ENCODE measurements at places on chromosomes 7 and 10.

DNA sequence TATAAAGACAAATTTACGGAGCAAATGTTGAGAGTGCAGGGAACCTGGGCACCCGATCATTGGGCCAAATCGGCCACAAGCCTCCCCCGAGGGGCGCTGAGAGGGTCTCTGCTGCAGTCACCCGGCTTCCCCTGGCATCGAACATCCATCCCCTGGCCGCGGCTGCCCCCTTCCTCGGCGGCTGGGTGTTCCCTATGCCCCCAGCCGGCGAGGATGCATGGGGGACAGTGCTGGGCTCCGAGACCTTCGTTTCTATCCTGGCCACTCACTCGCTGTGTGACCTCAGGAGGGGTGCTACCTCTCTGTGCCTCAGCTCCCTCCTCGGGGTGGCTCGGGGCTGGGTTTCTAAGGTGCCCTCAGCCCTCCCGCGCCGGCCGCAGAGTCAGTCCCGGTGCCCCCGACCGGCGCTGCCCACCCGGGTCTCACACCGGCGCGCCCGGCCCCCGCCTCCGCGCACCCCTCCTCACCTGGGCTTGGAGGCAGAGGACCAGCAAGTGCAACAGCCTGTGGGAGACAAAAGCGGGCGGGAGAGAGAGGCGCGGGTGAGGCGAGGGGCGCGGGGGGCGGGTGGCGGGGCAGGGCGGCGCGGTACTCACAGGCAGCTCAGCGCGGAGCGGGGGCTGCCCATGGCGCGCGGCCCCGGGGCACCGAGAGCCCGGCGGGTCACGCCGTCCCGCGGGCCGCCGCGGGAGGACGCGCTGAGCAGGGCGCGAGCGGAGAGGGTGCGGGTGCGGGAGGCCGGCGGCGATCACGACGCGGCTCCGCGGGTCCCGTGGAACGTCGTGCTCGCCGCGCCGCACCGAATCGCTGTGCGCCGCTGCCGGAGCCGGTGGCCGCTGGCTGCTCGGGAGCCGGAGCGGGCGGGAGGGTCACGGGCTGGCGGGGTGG lies at the start of gene FGF8:
Gene FGF8, minus strand, starts transcription at position 842 of the 888 bp plus-strand sequence. Its CDS starts 214 bp downstream, at position 628.
- no peak for DNase-seq

DNA sequence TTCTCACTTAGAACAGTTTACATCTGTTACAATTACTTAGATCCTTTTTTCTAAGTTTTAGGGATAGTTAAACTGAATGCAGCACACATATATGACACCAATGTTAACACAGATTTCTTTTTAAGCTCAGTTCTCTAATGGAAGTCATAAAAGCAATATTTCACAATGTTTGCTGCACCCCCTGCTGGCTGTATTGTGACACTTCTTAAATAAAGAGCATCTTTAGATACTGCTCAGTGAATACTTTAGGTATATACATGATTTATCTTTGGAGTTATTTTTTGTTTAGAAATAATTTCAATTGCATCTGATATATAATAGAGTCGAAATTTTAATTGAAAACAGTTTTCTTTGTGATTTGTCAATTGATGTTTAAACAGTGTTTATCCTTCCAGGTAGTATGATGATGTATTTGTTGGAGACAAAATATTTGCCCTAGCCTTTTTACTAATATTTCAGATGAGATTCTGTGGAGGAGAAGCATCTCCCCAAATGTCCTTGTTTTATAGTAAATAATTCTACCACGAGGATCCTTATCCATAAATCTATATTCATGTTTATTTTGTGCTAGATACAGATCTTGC lies 174.4 kb downstream of the ST7 start:
- DNase-seq: peak; percentile 36

GRCh38 chr10:1159131-1160061 lies 103.2 kb downstream of the WDR37 start:
- no peak for DNase-seq

GRCh38 chr10:72719941-72720592 lies 28.1 kb downstream of the MCU start:
- no peak for DNase-seq

- DNase-seq: no peak
These were observed 82.5 kb upstream of the TBX20 start for GRCh38 chr7:35336444-35336843.

DNA sequence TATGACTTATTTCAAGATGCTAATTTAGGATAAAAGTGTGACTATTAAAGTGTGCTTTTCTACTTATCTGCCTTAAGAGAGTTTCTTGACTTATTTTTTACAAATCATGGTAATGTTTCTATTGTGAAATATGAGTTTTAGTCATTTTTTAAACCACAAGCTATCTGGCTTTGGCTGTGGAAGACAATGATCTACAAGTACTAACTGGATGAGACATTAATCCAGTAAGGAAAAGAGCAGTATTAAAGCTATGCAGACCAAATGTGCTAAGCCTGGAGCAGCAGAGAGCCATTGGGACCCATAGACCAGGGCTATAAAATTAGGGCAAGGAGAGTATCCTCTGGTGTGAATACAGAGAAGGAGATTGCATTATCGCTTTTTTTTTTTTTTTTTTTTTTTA lies 92.4 kb downstream of the SEMA3A start:
- DNase-seq: no peak

DNA sequence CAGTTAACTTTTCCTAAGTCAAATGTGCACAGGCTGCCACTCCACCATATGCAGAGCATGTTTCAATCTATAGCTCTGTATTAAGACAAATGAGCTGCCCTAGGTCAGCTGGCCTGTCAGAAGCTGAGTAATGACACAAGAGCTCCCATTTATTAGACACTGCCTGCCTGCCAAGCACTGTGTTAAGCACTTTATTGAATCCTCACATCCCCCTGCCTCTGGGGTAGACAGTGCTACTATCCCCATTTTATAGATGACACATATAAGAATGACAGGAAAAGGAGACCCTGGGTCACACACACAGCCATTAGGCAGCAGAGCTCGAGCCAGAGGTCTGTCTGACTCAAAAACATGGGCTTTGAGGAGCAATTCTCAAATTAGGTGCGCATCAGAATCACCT lies 179.8 kb upstream of the PDE1C start:
- DNase-seq: no peak

Data from stimulated activated CD4-positive, alpha-beta T cell treated with anti-CD3 and anti-CD28 coated beads, Interleukin-15, amount 100 ng/mL, for 48 hours (primary cell).